ENCODE measurements at places on chromosomes 4 and X.

DNA sequence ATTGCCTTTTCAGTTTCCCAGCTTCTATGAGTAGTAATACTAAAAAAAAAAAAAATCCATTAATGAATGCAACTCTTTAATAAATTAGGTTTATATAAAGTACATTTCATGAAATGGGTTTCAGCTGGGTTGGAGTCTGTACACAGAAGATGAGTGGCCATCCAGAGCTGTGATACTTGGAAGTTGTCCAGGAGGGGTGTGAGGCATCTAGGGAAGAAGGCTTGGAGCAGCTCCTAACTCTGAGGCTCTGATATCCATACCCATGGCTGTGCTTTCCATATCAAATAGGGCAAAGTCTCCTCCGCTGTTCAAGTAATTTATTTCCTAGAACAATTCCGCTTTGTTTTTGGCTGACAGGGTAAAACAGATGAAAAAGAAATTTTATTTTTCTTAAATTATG, 423.3 kb upstream of the TENM3 start:
- DNase-seq, result no peak

- DNase-seq, result no peak
Measured at GRCh38 chrX:48684134-48684533, 535 bp downstream of the WAS start.

DNA sequence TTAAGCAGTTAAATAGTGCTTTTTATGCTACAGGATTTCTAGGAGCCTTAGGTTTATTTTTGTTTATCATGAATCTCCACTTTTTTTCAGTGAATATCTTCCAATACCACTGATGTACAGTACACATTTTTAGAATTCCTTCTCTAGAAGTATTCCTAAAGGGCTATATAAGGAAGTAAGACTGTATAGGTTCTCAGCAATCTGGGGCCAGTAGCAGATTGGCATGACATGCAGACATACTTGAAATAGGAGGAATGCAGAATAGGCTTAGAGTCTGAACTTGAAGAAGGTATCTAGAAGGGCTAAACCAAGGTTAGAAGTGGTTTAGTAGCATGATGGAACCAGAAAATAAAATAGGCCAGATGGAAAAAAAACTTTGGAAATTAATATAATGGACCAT, 29.8 kb downstream of the HEPH start:
- no peak for DNase-seq

DNA sequence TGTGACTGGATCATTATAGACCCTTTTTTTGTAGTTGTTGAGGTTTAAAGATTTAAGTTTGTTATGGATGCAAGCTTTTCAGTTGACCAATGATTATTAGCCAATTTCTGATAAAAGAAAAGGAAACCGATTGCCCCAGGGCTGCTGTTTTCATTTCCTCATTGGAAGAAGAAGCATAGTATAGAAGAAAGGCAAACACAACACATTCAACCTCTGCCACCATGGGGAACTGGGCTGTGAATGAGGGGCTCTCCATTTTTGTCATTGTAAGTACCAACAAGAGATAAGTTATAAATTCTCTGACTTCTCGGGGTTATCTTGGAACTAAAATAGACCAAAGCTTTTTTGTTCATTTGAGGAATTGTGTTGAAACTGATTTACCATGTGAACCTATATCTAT, at the start of gene CYBB:
CYBB (plus strand) TSS at position 203 of the 400 bp plus-strand sequence; CDS start at position 222, 19 bp downstream.
- DNase-seq, result no peak

GRCh38 chrX:71542411-71542810, 9.5 kb downstream of the OGT start:
- DNase-seq, result peak; percentile 35

DNA sequence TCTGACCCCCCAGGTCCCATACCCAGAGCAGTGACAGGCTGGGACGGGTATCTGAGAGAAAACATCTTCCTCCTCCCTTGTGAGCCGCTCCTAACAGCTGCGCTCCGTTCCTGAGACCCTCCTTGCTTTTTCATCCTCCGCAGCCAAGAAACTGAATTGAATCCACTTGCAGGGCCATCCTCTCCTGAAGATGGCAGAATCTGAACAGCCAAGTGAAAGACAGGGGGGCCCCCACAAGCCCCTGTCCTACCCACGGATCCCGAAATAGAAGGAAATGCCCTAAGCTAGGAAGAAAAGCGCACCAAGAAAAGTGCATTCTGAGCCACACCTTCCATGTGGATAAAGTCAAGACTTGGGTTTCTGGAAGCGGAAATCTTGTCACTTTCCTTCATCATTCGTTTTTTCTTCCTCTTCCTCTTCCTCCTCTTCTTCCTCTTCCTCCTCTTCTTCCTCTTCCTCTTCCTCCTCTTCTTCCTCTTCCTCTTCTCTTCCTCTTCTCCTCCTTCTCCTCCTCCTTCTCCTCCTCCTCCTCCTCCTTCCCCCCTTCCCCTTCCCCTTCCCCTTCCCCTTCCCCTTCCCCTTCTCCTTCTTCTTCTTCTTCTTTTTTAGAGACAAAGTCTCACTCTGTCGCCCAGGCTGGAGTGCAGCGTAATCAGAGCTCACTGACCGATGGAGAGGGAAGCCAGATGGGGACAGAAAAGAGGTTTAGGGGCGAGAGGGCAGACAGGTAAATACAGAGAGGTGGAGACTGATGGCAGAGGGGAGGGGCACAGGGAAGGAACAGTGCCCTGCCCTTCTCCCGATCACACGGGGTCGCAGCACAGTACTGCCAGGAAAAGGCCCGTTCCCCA, 86.0 kb upstream of the WWC2 start:
- no peak for DNase-seq

DNA sequence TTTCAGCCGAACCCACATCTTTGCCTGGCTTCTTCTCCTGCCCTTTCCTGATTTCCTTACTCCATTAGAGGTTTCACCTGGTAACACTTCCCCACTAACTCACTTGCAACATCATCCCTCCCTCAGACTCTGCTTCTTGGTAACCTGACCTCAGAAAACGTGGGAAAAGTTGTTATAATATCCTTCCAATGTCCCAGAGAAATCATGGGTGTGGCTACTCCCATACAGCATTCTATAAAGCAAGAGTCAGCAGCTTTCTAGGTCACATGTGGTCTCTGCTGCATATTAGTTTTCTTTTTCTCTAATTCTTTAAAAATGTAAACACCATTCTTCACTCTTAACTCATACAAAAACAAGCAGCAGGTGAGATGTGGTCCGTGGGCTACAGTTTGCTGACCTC, 283.1 kb upstream of the MAOA start:
- no peak for DNase-seq

- no peak for DNase-seq
Measured at GRCh38 chrX:123186801-123187200, 2.7 kb downstream of the GRIA3 start.

GRCh38 chr4:10962246-10962645, 277.7 kb upstream of the CLNK start:
- no peak for DNase-seq

DNA sequence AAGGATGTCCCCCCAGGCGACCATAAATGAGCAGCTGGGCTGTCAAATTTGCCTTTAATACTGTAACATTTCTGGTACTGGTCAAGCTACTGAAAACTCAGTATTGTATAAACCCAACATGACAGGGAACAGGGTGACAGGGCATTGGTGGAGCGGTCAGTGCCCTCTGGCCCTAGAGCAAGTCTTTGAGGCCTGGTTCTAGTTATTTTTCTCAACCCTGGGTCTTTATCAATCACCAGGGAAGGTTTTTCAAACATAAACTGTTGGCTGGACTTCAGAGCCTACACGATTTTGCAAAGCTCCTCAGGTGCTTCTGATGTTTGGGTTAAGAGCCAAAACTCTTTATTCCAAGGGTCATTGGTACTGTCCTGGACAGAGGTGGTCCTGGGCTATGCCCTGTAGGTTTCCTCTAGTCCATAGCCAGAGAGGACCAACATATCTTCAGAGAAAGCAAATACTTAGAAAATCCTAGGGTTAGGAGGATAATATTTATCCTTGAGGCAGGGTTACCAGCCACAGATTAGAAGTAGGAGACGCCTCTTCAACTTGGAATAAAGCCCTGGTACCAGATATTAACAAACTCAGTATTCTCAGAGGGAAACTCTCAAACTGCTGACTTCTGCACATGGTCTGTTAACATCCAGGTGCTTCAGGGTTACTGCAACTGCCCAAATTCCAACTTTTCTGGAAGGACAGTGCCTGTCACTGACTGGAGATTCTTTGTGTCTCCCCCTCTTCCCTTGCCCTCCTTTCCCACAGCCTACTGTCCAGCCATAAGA, 26.7 kb upstream of the ADH7 start:
- DNase-seq, result no peak

- DNase-seq, result no peak
Measured at GRCh38 chr4:10115271-10115796, 1.3 kb downstream of the WDR1 start.

GRCh38 chr4:77500801-77501200, 104.8 kb upstream of the CXCL13 start:
- no peak for DNase-seq

GRCh38 chrX:12210196-12210815, 72.0 kb downstream of the FRMPD4 start:
- DNase-seq, result peak; percentile 13

DNA sequence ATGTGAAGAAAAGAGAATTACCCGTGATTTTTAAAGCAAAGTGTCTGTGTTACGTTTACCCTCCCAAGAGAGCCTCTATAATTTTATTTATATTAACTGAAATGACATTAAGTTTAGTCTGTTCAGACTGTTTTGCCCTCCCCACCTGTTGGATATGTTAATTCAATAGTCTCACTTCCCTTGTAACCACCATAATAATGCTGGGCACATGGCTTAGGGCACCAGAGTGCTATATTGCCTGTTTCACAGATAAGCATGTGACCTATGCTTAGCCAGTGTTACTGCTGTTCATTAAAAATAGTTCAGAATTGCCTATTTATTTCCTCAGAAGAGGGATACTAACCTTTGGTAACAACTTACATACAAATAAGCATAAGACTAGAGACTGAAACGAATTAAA, 446.2 kb downstream of the FAT4 start:
- no peak for DNase-seq

- DNase-seq, result no peak
Measured at GRCh38 chr4:107825072-107825824, 516 bp downstream of the SGMS2 start.

DNA sequence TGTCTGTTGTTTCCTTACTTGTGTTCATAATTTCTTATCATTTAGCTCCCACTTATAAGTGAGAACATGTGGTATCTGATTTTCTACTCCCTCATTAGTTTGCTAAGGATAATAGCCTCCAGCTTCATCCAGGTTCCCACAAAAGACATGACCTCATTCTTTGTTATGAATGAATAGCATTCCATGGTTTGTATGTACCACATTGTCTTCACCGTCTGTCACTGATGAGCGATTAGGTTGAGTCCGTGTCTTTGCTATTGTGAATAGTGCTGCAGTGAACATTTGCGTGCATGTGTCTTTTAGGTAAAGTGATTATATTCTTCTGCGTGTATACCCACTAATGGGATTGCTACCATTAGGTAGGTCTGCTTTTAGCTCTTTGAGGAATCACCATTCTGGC, 624.3 kb upstream of the EPHA5 start:
- DNase-seq, result no peak

GRCh38 chr4:11790230-11790629, 361.5 kb upstream of the HS3ST1 start:
- no peak for DNase-seq

DNA sequence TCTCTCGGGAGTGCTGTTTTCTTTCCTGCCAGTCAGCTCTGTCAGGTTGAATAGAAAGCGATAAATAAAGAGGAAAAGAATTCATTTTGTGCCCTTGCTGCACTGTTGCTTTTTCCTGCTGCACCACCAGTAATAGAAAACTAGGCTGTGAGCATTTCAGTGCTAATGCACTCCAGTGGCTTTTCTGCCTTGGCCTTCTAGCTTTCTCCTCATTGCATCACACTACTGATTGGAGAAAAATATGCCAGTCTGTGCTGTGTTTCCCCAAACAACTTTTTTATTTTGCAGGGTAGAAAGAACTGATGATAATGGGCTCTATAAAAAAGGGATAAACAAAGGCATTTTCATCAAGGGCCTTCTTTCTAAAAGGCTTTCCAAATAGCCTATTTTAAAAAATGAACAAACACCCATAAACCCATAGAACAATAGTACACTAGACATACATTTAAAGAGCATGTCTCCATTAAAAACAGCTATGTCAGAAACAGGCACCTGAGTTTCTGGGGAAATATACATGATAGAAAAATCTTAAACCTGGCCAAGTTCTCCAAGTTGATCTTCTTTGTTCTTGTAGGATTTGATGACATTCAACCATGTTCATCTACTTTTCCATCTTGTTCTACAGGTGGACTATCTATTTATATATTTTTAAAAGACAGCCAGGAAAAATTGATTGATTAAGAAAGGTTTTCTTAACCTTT, 86.3 kb downstream of the GPRIN3 start:
- DNase-seq, result peak; percentile 2

DNA sequence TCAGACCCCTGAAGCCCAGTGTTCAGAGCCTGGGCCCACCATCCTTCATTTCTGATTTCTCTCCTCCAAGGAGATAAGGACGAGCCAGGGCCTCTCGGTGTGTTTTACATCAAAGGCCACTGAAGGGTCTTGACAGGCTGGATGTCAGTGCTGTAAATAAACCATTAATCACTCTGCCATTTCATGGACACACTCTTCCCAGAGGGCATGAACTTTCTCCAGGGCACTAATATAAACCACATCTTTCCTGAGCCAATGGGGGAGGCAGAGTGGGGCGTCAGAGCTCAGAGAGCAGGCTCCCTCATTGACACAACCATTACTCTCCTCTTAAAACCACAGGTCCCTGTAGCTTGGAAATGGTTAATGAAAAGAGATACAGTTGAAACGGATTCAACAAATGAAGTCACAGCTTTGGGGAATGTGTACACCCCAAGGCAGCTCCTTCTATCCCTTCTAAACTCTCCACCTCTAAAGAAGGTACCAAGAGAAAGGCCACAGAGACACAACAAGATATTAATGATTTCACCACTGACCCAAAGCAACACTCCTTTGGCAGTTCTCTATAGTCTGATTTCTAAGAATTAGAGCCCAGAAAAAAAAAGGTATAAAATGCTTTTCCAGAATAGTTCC, 200.6 kb downstream of the CHIC2 start:
- DNase-seq, result no peak
